T-helper 22 cell (primary cell): ENCODE measurements at places on chromosomes 12 and 14.

DNA sequence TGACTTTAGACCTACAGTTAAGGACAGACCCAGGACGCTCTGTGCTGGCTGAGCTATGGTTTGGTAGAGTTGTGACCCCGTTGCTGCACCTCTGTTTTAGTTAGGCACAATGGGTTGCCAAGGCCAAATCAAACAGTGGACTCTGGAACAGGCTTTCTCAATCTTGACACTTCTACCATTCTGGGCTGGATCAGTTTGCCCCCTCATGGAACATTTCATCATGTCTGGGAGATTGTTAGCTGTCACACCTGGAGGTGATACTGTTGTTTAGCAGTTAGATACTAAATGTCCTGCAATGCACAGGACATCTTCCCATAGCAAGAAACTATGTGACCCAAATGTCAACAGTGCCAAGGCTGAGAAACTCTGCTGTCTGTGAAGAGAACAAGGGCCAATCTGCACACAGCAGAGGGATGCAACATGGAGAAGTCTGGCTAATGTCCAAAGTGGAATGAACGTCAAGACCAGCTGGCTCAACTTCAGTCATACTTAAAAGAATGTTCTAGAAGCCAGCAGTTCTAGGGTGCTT lies 65.6 kb upstream of the DICER1 start:
- no peak for DNase-seq

- no peak for DNase-seq
These were observed 211.7 kb upstream of the FKBP4 start for GRCh38 chr12:2583091-2583497.

- no peak for DNase-seq
These were observed 372.8 kb downstream of the TMEM132D start for GRCh38 chr12:129530984-129531383.

GRCh38 chr12:50523772-50524171 lies 19.0 kb downstream of the DIP2B start:
- no peak for DNase-seq

- no peak for DNase-seq
These were observed 10.2 kb upstream of the MYL6B start for GRCh38 chr12:56141946-56142784.

DNA sequence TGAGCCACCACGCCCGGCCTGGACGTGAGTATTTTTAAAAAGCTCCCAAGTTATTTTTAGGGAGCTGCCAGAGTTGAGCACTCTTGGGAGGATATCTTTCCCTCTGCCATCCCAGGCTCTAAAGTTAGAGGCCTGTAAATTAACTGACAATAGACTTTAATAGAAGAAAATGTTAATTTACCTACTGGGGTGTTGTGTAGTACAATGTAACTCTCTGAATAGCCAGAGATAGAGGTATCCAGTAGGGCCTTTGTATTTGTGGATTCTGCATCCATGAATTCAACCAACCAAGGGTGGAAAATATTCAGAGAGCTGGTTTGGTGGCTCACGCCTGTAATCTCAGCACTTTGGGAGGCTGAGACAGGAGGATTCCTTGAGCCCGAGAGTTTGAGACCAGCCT lies 7.6 kb upstream of the PIGH start:
- no peak for DNase-seq

GRCh38 chr14:66038618-66039017 lies 447.6 kb upstream of the CCDC196 start:
- DNase-seq: no peak

GRCh38 chr12:49888461-49889151 lies 15.1 kb downstream of the FAIM2 start:
- no peak for DNase-seq

DNA sequence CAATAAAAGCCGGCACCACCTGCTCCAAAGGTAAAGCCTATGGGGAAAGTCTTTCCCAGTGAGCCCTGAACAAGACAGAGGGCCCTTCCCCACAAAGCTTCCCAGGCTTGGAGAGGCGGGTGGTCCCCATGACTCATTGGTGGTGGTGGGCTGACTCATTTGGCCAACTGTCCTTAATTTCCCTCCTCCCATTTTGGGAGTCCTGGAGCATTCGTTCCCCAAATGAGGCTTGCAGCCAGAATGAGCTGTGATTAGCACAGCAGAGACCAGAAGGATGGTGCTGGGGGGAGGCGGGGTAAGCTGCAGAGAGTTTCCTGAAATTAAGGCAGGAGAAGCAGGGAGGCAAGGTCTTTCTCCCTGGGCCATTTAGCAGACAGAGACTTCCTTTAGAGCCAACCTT lies 241.7 kb downstream of the DPF3 start:
- no peak for DNase-seq

- no peak for DNase-seq
These were observed 83.0 kb downstream of the LLPH start for GRCh38 chr12:66047411-66048021.

DNA sequence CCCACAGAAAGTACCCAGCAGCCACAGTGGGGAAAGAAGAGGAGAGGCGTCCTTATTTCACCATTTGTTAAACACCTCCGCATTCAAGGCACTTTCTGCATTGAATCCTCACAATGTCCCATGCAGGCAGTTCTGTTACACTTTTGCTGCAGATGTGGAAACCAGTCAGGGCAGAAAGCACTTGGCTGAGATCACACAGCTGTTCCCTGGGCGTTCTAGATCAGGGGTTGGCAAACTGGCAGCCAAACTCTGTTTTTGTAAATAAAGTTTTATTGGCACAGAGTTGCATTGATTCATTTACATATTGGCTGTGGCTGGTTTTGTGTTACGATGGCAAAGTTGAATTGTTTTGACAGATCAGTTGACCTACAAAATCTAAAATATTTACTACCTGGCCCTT lies 20.1 kb downstream of the FOXN4 start:
- DNase-seq: no peak

GRCh38 chr14:54219261-54220070 lies 177.3 kb upstream of the CDKN3 start:
- DNase-seq: no peak

GRCh38 chr12:107612508-107612907 lies 73.1 kb upstream of the PWP1 start:
- DNase-seq: no peak

DNA sequence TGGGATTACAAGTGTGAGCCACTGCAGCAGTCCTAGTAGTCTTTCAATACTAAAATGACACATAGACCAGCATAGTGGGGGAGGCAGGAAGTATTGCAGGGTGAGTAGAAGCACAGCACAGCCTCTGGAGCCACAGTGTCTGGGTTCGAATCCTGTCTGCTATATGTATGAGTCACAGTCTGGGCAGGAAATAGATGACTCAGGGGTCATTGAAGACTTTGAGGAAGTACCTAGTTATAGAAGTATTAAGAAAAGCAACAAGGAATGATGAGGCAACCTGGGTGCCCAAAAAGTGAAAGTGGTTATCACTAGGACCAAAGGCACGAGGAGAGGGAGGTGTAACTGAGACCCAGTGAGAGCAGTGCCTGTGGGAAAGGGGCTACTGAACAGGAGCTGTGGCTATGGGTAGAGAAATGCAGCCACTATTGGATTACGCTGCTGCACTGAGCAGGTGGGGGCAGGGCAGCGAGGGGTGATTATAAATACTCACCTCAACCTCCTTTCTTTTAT lies 124.0 kb downstream of the PDE3A start:
- DNase-seq: no peak

DNA sequence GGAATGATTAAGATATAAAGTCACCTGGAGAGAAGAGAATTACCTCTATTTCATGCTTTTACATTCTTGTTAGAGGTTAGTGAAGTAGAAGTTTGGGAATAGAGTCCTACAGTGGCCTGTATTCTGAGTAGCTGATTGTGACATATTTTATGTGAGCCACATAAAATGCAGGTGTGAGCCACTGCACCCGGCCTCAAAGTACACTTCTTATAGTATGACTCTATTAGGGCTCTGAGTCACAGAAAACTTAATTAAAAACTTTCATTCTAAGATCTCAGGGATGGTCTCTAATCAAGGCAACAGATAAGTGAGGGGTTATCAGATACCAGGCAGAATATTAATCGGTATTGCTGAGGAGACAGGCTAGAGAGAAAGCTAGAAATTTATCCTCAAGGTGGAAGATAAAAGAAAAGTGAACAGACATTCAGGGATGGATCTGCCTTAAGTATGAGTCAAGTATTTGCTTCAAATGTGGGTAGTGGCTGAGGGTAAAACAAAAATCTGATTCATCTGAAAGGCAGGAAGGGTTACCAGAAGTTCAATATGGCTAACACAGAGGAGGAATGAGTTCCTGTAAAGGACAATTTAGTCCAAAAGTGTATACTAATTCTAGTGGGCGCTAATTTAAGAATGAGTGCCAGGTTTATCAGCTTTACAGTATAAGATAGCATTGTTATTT lies 5.5 kb upstream of the G2E3 start:
- no peak for DNase-seq
